ENCODE measurements at places on chromosomes 12 and 14. TPM values are rescaled to one million over a fixed set of nuclear protein-coding genes. Genes with fewer than 3 reads are reported as not detected.

The CD9 gene
- total RNA-seq = 367 TPM

- no peak for DNase-seq
These were observed 91.0 kb upstream of the DIO3 start for GRCh38 chr14:101470266-101470665.

The TMEM30B gene
- total RNA-seq = 124 TPM

The TC2N gene
- total RNA-seq = 57.5 TPM

The RPL10L gene
- not detected for total RNA-seq

GRCh38 chr12:95951515-95951914 is 8.4 kb downstream of the AMDHD1 start:
- no peak for DNase-seq

GRCh38 chr12:28879379-28879778 is 269.7 kb upstream of the FAR2 start:
- no peak for DNase-seq
